GM23338 (cell line): ENCODE measurements at places on chromosomes 5 and 9. TPM values are rescaled to one million over a fixed set of nuclear protein-coding genes. Genes with fewer than 3 reads are reported as not detected.

The TRIM23 gene
- 10.4 and 16.6 TPM in 2 replicates for total RNA-seq

The LIFR gene
- total RNA-seq: 20.5 and 25.2 TPM in 2 replicates

The GARIN3 gene
- not detected in 2 replicates for total RNA-seq

The SCGB3A2 gene
- total RNA-seq: 27.0 and 36.1 TPM in 2 replicates

The GMCL2 gene
- total RNA-seq: 0.07 and 0.08 TPM in 2 replicates

The DCAF12 gene
- total RNA-seq: 20.7 and 27.5 TPM in 2 replicates

The PPP2R2B gene
- total RNA-seq: 21.3 and 23.1 TPM in 2 replicates

The PCDHA1 gene
- 1.6 and 3.2 TPM in 2 replicates for total RNA-seq

DNA sequence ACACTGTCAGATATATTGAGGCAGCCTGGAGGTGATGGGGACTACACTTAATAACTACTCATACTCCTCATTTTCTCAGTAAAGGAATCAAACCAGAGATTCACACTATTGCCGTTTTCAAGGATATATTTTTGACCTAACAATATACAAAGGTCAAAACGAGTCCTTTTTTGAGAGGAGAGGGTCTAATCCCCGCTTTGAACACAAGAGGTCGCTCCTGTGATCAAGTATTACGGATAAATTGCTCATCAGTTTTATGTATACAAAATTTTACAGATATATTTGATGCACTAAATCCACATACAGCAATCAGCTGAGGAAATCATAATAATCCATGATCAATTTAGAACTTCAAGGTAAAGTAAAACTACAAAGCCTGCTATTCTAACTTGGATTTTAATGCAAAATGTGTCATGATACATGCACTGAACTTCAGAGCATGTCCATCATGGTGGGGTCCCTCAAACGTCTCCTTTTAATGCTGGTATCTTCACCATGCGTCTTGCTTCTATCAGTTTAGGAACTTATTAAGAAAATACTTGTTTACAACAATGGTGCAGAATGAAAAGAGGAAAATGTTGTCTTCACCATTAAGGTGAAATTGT is 2.5 kb upstream of the ISL1 start:
- DNase-seq: peak; percentile 69

DNA sequence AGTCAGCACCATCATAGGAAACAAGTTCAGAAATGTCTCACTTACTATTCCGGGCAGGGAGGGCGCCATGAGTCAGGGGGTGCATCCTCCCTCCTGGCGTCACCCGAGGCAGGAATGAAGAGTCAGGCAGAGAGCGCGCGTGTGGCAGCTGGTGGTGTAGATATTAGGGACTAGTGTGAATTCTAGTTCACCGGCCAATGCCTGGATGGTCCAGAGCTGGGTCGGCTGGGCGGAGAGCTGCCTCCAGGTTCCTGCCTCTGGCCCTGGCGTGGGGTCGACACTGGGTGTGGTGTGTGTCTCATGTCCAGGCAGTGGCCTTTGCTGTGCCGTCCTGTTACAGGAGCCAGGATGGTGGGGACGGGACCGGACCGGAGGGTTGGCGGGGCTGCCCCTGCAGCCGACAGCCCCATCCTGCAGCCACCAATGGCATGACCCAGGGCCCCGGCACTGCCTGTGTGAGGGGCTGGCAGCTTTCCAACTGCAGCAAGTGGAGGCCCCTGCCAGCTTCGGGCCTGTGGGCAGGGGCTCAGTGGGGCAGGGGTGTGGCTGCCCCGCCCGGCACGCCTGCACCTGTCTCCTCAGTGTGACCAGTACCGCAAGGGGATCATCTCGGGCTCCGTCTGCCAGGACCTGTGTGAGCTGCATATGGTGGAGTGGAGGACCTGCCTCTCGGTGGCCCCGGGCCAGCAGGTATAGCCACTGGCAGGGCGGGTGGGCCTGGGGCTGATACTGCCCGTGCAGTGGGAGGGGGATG is 9.1 kb downstream of the DIPK1B start:
- no peak for DNase-seq

- DNase-seq: no peak
Measured at GRCh38 chr9:18487611-18488010, 13.7 kb downstream of the ADAMTSL1 start.

DNA sequence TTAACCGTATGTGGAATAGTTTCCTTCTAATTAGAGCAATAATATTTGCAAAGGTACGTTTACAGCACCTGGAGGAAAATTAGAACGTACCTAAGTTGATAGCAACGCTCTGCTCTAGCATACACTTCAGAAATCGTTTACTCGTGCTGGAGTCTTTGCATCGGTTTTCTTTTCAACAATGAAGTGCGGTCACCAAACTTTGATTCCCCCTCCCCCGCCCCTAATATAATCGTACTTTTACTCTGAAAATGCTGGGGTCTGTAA is 506 bp downstream of the ADAMTS19 start:
- peak; percentile 46 for DNase-seq

DNA sequence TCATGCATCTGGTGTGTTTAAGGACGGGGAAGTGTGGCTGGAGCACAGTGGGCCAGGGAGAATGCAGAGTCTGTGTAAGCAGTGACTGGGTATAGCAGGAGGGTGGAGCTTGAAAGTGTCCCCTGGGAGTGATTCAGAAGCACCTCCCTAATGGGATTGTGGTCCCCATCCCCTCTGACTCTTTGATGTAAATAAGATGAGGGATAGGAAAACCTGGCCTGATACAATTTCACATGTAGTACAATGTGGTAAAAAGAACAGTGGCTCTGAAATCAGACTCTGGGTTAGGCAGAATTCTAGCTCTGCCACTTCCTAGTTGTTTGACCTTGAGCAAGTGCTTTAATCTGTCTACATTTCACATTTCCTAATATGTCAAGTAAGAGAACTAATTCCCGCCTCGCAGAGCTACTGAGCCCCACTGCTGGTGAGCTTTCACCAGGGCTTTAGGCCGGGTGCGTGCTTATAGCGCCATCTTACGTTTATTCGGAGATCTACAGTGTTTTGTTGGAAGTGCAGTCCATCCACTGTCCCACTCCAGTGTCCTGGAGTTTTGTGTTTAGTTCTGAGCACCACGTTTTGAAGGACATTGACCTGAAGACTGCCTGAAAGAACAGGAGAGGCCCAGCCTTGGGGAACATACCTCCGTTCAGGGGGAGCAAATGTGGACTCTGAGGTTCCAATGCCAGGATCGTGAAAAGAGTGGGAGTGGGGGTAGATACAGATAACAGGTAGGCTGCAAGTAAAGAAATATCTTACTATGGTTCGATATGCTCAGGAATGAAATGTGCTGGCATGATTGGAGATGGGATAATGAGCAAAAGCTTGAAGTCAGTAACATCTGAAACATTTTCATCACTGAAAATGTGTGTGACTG is 51.2 kb upstream of the TESK1 start:
- DNase-seq: peak; percentile 90

- no peak for DNase-seq
Measured at GRCh38 chr9:136881691-136882108, 4.6 kb upstream of the TRAF2 start.

- DNase-seq: no peak
Measured at GRCh38 chr5:77430726-77431125, 61.4 kb downstream of the WDR41 start.

DNA sequence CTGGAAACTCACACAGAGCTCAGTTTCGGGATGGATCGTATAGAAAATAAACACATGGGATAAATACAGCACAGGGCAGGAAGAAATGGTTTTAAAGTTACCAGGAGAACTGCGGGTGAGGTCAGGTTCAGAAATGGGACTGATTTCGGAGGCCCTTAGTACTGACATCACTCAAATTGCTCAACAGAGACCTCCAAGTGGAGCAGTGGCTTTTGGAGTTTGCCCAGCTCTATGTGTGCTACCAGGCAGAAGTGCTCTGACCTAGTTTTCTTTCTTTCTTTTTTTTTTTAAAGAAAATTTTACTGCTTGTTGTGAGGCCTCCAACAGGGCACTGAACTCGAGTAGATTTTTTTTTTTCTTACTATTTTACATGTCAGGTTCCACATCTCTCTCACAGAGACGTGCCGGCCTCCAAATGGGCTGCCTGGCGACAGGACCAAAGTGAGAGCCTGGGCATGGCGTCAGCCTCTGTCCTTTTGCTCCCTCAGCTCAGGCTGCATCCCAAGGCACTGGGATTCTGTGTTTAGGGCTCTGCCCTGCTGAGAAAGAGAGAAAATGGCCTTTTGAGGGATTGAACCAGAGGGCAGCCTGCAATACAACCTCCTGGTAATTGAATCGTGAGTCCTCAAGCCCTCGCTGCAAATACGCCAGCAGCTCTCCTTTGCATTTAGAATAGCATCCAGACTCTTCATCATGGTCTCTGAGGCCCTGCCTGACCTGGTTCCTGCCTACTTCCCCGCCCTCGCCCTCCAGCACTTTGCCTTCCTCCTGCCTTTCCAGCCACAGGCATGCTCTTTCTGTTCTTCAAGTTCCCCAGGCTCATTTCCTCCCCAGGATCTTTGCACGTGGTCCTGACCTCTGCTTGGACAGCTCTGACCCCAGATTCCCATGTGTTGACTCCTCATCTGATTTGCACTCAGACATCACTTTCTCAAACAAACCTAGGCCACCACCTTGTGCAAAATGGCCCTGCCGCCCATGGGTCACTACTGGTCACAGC is 173.5 kb downstream of the FGF1 start:
- DNase-seq: no peak

DNA sequence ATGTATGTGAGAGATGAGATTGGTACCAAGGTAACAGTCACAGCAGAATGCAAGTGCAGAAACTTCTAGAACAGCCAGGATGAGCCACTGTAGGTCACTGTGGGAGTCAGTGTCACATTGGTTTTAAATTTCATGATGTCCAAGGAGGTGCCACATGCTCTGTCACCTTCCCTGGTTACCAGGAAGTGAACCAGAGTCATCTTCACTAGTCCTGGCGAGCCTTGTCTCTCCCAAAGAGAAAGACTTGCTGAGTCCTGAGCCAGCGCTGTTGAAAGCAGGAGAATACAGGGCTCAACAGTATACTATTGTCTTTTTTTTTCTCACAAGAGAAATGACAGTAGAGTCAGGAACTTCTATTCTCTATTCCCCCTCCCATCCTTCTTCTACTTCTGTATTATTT is 615.5 kb downstream of the RAB3C start:
- DNase-seq: no peak

DNA sequence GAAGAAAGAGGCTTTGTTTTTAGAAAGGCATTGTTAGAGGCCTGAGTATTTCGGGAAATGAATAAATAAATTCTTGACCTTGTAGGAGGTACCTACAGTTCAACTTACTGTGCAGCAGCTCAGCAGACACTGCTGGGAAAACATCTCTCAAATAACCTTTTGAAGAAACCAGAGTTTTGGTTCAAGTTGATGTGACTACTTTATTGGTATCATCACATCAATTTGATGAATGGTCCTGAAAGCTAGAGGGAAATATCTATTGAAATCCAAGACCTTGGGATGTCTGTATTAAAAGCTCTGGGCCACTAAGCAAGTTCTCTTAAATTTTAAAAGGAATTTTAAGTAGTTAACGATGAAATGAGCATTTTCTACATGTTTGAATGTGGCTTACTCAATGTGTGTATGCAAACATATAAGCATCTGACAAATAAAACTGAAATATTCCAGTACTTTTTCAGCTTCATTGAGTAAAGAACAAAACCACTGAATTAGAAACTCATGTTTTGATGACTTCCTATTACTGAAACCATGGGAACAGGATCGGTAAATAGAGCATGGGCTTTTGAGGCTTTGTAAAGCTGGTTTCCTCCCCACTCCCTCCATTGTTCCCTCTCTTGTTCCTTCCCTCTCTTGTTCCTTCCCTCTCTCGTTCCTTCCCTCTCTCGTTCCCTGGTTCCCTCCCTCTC is 36.7 kb downstream of the SLC27A6 start:
- DNase-seq: peak; percentile 64

GRCh38 chr9:76980566-76980965 is 38.9 kb upstream of the FOXB2 start:
- no peak for DNase-seq

GRCh38 chr9:134566936-134567335 is 74.7 kb upstream of the COL5A1 start:
- no peak for DNase-seq

- DNase-seq: no peak
Measured at GRCh38 chr5:61949054-61949678, 356.8 kb upstream of the KIF2A start.

DNA sequence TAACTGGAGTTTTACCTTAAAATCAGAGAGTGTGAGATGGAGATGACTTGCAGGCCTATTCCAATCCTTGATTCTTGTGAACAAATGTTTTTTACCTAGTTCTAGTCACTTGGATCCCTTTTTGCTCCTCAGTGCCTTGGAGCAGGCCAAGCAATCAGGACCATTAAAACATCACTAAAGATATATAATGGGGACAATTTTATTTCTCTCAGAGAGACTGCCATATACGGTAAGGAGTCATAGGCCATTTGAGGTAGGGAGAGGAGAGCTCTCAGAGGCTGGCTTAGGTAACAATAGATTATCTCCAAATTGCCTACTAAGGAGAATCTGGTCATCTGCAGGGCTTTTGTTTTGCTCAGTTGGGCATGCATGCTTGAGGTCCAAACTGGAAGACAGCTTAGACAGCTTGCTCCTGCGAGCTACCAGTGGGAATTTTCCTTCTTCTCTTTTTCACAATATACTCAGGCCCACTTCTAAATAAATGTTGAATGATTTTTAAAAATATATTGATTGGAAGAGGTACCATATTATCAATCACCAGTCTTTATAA is 44.0 kb downstream of the FREM1 start:
- DNase-seq: no peak

DNA sequence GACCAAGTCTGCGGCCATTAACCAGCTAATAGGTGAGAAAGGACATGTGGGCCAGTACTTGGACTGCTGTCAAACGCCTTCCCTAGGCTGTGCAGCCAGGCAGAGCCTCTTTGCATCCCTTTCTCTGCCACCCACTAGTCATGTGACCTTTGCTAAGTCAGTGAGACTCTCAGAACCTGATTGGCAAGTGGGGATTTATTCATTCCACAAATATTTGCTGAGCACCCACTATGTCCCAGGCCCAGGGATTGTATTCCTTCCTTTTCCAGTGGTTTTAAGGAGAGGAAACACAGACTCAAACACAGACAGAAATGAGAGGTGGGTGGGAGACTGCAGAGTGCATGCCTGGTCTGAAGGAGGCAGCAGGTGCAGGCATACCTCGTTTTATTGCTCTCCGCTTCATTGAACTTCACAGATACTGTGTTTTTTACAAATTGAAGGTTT is 71.6 kb upstream of the GALNT10 start:
- DNase-seq: no peak

DNA sequence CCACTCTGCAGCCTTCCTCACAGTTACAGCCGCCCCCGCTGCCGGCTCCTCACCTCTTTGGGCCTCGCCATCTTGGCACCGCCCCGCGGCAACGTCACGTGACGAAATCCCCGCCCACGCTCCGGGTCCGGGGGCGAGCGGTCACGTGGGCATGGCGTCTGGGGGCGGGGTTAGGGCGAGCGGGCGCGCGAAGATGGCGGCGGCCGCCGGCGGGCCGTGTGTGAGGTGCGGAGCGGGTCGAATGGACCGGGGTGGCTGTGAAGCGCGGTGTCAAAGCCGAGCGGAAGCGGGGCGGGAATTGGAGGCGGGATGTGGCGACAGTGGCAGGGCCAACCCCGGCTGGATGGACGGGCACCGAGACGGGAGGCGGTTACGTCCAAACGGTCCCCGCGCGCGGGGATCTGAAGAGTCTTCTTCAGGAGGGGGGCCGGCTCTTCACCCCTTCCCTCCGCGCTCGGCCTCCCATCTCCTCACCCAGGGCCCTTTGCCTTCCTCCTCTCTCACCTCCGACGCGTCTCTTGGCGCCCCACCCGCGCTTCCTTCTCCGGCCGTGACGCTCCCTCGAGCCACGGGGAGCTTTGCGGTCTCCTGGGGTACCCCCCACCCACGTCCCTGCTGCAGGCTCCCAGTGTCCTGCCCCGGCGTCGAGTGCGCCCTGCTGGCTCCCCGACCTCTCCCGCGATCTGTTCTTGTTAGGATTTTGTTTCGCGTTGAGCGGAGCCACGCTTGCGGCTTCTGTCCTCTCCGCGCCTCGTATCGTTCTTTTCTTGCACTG is at the start of the genes DOLK and NUP188:
TSS of gene DOLK (minus strand) at position 77 of the 775 bp plus-strand sequence. CDS start 300 bp downstream, outside the sequence.
TSS of gene NUP188 (plus strand) at position 173 of the 775 bp plus-strand sequence. CDS start at position 194, 21 bp downstream.
- peak; percentile 97 for DNase-seq
